ENCODE measurements at places on chromosomes 16 and 17.

GRCh38 chr17:27418366-27418615 lies 38.0 kb upstream of the KSR1 start:
- DNase-seq = no peak

- DNase-seq = no peak
Measured at GRCh38 chr16:7278636-7279035, 54.0 kb upstream of the RBFOX1 start.

- no peak for DNase-seq
Measured at GRCh38 chr16:11950388-11950787, 8.5 kb upstream of the NPIPB2 start.

GRCh38 chr16:4060009-4060408 lies 56.2 kb downstream of the ADCY9 start:
- no peak for DNase-seq

DNA sequence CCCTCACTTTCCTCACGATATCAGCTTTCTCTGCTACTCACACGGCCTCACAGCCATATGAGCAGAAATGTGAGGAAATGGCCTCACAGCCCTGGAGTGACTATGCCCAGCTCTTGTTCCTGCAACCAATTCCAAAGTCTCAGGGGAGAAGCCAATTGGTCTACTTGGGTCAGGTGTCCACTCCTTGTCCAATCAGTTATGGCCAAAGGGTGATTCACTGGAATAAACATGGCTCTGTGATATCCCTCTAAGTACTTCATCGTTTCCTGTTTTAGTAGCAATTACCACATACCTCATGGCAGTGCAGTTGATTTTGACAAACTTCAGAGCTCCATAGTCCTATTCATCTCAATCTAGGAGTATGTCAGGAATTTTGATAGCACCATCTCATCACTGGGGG lies 195.4 kb downstream of the KATNIP start:
- no peak for DNase-seq

DNA sequence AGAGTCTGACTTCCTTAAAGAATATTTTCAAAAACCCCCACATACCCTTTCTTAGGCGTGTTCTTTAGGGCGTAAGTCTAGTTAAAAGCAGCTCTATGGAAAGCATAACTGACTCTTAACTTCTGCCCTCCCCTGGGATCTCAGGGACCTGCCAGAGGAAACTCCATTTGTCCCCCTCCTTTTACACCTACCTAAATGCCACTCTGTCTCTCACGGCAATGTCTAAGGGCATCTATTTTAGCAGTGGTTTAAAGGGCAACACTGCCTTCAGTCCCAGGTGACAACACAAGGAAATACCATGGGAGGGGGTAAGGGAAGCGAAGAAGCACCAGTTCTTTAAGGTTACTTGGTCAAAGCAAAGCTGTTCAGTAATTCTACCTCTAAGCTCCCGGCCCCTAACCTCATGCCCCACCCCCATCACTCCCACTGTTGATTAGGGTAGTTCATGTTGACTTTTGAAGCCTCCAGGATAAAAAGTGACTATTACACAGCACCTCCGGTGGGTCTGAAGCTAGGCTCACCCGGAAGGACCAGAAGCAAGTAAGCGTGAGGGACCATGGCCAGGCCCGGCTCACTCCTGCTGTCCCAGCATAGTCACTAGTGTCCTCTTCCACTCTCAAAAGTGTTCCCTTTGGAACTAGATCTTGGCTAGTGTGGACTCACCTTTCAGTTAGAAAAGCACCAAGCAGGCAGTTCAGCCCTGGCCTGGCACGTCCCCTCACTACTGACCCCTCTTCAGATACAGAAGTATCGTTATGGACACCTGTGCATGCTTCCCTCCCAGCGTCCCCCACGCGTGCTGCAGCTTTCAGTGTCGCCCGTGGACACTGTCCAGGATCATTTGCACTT lies 47.1 kb downstream of the CYTH1 start:
- DNase-seq = no peak

- no peak for DNase-seq
Measured at GRCh38 chr17:31378638-31379037, 12.8 kb upstream of the RAB11FIP4 start.

DNA sequence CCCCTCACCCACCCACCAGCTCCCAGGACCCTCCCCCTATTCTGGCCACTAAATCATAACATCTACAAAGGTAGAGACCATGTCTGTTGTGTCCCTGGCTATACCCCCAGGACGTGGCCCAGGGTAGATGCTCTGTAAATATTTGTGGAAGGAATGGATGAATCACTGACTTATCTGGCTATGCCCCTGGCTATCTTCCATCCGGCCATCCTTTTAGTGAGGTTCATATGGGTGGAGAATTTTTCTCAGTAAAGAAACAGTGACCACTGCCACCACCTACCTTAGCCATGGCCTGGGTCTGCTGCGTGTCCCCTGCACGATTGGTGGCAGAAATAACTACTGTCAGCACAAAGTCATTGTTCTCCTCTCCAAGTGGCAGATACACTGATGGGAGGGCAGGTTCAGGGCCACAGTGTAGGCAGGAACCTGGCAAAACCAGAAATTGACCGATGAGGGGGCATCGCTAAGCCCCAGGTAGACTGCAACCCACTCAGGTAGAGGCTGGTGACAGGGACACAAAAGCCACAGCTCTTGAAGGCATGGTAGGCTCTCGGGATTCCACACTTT lies 63.1 kb upstream of the BCO1 start:
- no peak for DNase-seq

GRCh38 chr16:83652943-83653342 lies 154.8 kb upstream of the HSBP1 start:
- DNase-seq = no peak

- no peak for DNase-seq
Measured at GRCh38 chr16:49744244-49745220, 111.4 kb downstream of the ZNF423 start.

- no peak for DNase-seq
Measured at GRCh38 chr17:55005520-55005919, 37.0 kb downstream of the STXBP4 start.

GRCh38 chr16:86038926-86039310 lies 140.0 kb downstream of the IRF8 start:
- DNase-seq = no peak

- no peak for DNase-seq
Measured at GRCh38 chr16:61002479-61003204, 1033.6 kb downstream of the CDH8 start.

DNA sequence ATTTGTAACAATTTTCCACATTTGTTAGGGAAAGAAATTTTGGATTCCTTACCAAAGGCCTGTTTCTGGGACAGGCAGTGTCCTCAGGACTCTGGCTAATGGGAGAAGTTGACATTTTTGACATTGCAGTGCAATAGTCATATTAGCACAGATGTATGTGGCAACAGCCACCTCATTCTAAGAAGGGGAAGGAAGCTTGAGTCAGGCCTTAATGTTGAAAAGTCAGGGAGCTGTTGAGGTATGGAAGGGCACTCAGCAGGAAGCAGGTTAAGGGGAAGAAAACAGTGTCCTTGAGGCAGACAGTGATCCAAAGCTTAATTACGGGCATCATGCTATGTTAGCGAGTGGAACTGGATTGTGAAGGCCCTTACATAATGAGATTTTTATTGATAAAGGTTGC lies 20.9 kb downstream of the AKTIP start:
- DNase-seq = no peak

GRCh38 chr17:72185564-72185963 lies 64.7 kb downstream of the SOX9 start:
- no peak for DNase-seq

- no peak for DNase-seq
Measured at GRCh38 chr17:77546772-77547241, 406.0 kb downstream of the SEC14L1 start.

DNA sequence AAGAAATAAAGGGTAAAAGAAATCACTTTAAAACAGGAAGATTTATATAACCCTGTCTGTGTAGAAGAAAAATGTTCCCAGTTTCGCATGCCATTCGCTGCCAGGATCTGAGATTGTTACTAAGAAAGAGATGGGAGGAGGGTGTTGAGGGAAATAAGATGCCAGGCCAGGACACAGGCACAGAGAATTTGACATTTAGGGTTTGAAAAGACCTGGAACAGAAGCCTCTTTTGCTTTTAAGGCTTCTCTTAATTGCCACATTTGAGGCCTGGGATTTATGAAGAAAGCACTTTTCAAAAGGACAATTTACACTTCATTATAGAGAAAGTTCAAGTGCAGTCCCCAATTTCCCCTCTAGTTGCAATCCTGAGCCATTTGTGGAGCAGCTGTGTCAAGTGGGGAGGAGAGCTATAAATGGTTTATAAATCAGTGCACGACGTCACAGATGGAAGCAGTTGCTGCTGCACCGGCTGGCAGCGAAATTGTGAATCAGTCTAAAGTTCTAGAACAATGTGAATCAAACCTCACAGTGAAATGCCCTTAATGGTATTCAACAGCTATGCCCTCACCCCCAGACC lies 26.5 kb upstream of the C16orf87 start:
- no peak for DNase-seq

DNA sequence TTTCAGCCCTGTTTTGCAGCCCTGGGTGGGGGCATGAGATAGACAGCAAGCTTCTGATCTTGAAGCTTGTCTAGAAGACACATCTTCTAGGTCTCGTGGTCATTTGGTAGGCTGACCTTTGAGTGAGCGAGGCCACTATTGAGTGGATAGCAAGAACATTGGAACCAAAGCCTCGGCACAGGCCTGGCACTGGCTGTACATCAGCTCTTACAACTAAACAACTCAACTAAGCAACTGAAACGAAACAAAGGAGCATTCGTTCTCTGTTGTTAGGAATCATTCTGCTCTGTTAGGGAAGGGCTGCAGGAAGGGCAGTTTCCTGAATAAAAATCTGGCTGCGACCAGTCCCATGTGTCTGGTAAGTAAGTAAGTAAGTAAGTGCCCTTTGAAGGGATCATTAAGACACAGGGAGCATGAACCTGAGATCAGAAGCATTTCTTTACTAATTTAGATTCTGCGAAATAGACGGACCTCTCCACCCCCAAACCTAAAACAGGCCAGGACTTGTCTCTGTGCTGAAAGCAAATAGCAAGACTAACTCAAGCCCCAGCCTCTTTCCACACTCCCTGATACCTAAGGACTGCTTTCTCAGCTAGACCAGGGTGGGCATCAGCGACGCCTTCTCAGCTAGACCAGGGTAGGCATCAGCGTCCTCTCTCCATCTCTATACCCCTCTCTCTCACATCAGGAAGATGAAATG lies 22.7 kb downstream of the CYB561 start:
- DNase-seq = no peak

DNA sequence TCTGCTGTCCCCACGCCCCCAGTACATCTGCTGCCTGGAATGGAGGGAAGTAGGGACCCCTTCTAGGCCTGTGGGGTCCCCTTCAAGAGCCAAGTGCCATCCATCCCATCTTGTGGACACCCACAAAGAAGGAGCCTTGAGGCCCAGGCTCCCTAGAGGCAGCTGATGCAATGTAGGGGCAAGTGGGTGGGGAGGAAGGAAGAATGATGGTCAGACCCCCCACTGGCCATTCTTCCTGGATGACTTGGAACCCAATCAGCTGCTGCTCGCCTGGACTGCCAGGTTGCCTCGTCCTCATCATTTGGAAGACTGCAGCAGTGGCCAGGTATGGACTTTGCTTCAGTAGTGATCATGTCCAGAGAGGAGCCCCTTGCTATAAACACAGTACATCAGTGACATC lies 48.9 kb downstream of the SMPD3 start:
- DNase-seq = no peak

GRCh38 chr16:70604407-70605282 lies 41.7 kb upstream of the IL34 start:
- DNase-seq = no peak

- no peak for DNase-seq
Measured at GRCh38 chr17:72244956-72245355, 124.1 kb downstream of the SOX9 start.

- DNase-seq = no peak
Measured at GRCh38 chr16:81237282-81237681, 1.2 kb upstream of the BCO1 start.

DNA sequence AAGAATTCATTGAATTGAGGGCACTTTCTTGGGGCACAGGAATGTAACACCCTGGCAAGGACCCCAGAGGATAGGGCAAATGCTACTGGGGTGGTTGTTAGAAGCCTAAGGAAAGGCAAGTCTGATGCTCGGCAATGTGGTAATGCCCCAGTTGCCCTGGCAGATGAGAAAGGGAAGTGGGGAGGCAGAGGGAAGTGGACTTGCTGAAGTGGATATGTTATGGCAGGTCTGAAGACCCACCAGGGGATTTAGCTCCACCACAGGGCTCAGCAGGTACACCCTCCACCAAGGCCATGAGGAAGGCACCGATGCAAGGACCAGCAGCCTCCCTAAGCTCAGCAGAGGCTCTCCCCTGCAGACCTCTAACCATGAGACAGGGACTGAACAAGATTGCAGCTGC lies 184.8 kb downstream of the IRX5 start:
- no peak for DNase-seq

Data from activated CD4-positive, alpha-beta T cell treated with anti-CD3 and anti-CD28 coated beads for 1 hour (primary cell).